Esophagus squamous epithelium (tissue), 5 donors: ENCODE measurements at places on chromosomes 3 and 15.

DNA sequence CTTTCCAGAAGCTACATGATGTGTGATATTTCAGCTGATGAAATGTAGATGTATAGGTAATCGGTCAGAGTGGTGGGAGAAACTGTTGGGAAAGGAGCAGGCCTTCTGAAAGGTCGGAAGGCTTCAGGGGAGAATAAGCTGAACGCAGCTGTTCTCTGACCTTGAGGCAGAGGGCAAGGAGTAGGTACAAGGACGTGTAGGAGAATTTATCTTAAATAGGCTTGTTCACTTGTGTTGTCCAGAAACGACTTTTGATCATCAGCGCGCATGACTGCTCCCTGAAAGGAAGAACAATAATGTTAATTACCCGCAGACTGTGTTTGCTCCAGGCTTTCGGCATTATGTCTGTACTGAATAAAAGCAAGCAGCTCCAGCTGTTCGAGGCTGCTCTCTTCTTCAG lies 39.6 kb downstream of the GPR160 start:
- no peak for DNase-seq

DNA sequence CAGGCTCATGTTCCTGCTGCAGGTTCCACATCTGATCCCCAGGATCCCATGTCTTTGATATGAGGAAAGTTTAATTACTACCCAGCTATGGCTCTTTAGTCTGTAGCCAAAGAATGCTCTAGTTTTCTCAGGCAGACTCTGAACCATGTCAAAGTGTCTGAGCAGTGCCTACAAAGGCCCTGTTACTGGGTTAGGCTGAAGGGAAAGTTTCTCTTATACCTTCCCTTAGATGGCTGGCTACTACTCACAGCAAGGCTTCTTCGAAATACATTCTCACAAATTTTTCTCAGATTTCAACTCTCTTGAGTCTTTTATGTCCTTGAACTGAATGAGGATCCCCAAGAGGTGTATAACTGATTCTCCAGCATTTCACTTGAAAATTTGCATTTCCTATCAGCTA lies 102.4 kb downstream of the NR1D2 start:
- DNase-seq: no peak

DNA sequence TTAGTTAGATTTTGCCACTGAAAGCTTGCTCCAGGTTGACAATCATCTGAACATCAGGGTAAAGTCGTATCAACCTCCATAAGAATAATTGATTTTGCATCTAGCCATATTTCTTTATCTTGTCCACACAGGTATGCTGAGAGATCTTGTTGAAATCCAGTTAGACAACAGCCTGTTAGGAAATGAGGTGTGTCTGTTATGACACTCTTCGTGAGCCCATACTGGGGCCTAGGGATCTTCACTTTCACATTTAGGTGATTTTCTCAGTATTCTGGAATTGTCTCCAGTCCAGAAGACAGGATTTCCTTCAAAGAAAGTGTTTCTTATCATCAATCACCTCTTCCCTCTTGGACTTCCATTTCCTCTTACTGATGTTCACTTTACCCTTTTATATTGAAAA lies 18.1 kb downstream of the DNAJB11 start:
- DNase-seq: no peak

GRCh38 chr3:169348276-169348675 lies 315.2 kb downstream of the MECOM start:
- no peak for DNase-seq

DNA sequence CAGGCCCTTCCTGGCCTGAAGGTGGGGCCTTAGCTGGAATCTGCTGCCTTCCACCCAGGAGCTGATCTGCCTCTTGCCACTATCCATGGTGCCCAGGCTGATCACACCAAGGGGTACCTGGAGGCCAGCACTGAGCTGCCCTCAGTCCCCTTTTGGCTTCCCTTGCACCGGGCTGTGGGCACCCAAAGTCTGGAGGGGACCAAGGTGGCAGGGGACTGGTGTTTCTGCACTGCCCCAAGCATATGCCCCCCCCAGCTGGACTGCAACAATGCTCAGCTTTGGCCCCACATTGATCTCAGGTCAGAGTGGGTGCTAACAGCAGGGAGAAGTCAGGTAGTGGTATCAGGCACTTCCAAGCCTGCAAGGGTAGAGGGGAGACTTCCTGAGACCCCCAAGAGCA lies 902.6 kb upstream of the EPHA6 start:
- no peak for DNase-seq

DNA sequence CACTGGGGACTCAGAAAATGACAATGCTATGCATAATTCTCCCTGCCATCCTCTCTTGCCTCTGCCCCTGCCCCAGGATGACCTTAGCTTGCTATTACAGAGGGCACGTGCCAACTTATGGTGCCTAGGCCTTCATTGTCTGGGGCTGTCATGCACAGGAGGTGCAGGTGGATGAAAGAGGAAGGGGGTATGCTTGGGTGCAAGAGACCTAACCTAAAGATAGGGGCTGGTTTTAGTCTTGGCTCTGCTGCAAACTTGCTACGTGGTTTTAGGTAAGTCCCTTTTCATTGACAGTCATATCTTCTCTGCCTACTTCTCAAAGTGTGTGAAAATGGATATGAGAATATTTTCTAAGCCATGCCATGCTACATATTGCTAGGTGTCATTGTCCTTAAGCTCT lies 161.3 kb downstream of the EPHB1 start:
- no peak for DNase-seq

DNA sequence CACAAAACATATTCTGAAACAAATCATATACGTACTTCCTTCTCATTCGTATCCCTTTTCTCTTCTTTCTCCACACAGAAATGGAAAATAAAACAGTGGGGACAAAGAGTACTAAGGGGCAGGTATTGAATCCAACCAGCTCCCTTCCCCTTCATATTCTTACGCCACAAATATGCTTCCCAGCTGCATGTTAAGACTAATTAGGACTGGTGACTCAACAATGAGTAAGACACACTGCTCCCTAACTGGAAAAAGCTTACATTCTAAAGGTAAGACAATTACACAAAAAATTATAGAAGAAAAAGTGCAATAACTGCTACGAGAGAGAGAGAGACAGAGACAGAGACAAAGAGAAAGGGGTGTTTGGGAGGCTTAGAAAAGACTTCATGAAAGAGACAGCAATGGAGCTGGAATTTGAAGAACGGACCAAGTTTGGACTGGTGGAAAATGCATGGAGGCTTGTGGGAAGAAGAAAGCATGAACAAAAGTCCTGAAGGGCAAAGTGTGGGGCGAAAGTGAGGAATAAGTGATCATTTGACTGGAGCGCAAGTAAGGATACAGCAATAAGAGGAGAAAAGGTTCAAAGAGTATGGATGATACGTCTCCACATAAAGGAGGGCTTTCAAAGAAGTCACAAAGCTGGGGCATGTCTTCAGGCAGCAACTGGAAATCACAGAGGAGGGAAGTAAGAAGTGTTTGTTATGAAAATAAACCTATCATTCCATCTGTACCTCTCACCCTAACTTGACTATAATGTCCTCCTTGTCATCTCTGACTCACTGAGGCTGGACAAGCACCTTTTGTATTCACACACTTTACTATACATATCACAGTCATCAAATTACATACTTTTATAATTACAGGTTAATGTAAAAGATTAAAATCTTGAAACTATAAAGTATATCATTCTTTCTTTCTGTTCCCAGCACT lies 49.2 kb downstream of the RYK start:
- no peak for DNase-seq

DNA sequence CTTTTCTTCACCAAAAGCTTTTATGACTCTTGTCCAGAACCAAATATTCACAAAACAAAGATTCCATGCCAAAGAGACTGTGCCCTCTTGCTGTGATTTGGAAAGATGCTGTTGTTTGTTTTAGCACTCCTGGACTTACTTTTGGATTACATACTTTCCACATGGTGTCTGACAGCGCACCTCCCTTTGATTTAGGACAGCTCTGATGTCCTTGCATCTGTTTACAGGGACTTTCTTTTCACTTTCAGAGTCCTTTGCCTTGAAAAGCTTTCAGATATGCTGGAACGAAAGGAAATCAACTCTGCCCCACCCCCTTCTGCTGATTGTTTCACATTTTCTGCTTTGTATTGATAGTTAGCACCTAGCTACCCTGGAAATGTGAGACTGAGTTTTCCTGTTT lies 133.0 kb upstream of the NR2E3 start:
- no peak for DNase-seq

GRCh38 chr15:49888323-49888693 lies 230.7 kb downstream of the ATP8B4 start:
- no peak for DNase-seq

DNA sequence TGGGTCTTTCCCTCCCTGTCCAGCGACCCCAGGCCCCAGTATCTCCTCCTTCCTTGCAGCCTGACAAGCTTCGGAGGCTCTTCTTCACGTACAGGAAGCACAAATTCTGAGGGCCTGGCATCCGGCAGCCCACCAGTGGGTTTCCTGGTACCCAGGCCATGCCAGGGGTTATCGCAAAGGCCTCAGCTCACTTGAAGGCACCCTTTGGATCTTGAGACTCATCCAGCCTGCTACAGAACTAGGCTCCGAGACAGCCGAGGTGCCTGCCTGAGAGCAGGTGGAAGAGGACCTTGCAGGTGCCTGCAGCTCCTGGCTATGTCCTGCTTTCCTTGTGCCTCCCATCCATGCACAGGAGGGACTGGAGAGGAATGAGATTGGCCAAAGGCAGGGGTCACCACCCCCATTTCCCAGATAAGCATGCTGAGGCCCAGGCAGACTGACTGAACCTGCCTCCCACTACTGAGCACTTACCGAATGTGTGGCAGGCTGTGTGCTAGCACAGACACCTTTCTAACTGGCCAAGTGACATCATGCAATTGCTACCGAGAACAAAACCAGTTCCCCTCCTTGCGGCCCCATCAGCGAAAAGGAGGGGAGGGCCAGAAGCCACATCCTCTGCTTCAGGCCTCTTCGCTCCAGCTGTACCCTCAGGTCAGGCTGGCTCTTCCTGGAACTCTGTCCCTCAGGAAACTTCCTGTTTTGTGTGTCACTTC lies 11.2 kb downstream of the SH2D7 start:
- no peak for DNase-seq
